ENCODE measurements at places on chromosomes 7 and 10.

DNA sequence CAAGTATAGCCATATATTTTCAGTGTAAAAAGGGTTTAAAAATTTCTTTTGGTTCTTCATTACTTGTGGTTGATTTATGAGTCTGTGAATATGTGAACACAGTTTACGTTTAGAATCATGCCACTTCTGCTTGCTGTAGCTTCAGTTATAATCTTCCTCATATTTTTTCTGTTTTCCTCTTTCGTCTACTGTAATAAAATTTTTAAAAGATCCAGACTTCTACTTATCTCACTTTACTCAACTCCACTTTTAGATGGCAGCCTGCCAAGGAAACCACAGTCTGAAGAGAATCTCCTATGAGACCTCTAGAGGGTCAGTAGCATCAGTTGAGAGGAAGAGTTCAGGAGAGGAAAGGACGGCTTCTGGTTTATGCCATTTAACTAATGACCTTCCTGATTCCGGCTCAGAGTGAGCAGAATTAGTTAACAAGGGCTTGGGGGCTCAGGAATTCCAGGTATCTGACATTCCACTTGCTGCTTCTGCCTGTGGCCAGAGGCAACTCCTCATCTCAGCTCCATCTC, 21.4 kb downstream of the CREB5 start:
- no peak for DNase-seq

DNA sequence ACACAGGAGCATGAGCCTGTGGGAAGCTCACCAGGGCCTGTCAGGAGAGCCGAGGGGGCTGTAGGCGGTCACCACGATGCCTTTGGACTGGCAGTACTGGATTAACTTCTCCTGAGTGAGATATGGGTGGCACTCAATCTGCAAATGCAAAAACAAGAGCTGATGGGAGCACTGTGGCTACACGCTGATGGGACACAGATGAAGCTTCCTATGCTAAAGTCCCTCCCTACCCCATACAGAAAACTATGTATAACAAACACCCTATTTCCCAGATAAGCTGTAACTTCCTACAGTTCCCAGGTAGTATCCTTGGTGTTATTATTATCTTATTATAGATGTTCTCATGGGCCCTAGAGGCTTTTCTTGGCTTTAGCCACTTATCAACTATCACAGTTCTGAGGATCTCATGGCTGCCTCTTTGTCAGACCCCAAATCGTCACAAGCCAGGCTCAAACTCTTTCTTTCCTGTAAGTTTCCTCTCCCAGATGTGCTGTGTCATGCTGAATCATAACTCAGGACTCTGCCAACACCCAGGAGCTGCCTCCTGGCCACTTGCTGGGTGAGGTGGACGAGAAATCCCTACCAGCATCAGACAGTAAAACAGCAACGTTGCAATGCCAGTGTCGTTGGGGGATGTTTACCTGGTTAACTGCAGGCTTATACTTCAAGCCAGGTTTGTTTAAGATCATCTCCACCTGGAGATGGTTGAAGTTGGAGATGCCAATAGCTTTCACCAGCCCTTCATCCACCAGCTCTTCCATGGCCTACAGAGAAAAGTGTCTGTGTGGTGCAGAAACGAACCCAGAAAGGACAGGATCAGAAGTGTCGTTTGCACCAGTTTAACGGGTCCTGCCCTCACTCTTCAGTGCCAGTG, 10.3 kb downstream of the AKR1B1 start:
- no peak for DNase-seq

GRCh38 chr7:114598946-114599345, 184.3 kb downstream of the FOXP2 start:
- no peak for DNase-seq

DNA sequence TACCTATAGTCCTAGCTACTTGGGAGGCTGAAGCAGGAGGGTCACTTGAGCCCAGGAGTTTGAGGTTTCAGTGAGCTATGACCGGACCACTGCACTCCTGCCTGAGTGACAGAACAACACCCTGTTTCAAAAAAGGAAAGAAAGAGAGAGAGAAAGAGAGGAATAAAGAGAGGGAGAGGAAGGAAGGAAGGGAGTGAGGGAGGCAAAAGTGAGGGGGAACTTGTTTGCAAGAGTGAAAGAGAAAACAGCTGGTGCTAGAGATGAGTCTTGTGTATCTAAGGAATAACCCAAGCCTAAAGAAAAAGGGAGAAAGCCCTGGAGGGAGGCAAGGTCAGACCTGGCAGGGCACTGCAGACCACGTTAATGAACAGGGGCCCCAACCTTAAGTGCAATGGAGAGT, 4.8 kb upstream of the NT5C2 start:
- DNase-seq: no peak

DNA sequence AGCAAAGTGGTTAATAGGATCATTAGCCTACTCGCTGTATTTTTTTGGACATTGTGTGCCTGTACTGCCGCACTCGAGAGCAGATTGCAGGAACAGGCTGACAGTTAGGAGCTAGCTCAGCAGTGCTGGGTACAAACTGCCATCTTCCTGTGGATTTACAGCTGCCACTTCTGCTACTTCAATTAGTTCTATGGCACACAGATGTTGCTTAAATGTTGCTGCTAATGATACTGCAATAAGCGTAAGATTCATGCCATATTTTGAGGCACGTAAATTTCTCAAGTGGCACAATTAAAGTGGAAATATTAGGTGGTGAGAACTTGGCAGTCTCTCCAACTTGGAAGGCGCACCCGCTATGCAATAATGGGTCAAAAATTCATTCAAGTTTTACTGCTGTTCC, 171.9 kb downstream of the EBF3 start:
- no peak for DNase-seq

DNA sequence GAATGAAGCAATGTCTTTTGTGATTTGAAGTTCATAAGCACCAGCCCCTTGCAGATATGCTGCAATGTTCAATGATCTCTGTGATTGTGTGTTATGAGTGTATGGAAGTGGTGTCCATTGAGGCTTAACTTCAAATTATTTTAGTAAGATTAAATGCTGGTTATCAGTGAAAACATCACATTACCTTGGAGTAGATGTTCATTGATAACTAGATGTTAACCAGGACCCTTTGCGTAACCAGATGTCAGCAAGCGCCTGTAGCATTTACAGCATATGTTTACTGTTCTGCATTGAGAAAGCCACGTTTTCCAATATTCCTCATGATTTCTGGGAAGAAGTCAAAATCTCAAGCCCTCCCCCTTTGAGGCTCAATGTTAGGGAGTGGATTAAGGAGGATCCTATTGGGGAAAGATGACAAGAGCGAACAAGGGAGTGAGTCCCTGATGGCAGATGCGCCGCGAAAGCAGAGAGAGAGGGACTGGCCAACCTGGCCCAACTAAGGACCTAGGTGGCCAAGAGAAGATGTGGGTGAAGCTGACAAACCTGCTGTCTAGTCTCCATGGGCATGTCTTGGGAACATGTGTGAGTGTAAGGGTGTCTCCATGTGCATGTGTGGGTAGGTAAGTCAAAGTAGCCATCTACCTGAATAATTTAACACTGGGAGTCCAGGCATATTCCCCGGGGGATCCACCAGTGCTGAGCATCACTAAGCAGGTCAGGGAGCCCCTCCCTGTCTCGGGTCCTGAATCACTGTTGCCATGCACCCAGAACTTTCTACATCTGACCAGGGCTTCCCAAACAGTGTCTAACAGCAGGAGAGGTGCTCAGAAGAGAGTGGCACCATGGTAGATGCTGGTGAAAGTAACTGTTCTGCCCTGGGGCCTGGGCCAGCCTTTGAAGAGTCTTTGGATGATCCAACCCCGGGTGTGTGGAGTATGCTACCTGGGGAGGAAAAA, 141.6 kb upstream of the GDF10 start:
- DNase-seq: no peak

- no peak for DNase-seq
These were observed 649.1 kb downstream of the INHBA start for GRCh38 chr7:41053820-41054219.

Measured in stimulated activated CD4-positive, alpha-beta T cell treated with anti-CD3 and anti-CD28 coated beads, Interleukin-2, amount 100 ng/mL, for 24 hours (primary cell).